ENCODE measurements at places on chromosomes 1 and 21.

DNA sequence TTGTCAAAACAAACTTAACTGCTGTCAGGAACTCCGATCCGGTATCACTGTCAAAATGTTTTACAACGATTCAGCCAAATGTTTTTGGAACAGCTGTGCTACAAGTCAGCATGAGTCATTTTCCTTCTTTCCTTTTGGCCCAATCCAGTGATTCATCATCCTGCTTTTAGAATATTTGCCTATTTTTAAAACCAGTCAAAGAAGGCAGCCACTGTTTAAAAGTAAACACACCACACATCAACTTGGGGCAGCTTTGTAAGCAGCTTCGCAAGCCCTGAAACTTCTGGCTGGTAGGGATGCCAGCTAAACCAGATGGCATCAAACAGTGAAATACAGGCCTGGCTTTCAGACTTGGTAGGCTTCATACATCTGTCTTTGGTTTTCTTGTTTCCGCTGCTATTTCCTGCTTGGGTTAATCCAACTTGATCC lies 14.9 kb downstream of the MAP3K7CL start:
- peak; percentile 87 for DNase-seq

- DNase-seq: no peak
These were observed 63.6 kb downstream of the DMAP1 start for GRCh38 chr1:44276901-44277300.

GRCh38 chr1:108154314-108154713 lies 45.8 kb downstream of the SLC25A24 start:
- no peak for DNase-seq

- DNase-seq: no peak
These were observed 13.7 kb upstream of the RGS16 start for GRCh38 chr1:182617734-182618351.

GRCh38 chr1:100391675-100392074 lies 39.4 kb downstream of the CDC14A start:
- DNase-seq: no peak

GRCh38 chr1:218945050-218945449 lies 228.6 kb upstream of the LYPLAL1 start:
- no peak for DNase-seq

- no peak for DNase-seq
These were observed 8.3 kb upstream of the MPZL1 start for GRCh38 chr1:167713330-167714081.

GRCh38 chr1:185250063-185250462 lies 67.0 kb downstream of the IVNS1ABP start:
- DNase-seq: no peak

GRCh38 chr1:116375887-116376728 lies 3.1 kb downstream of the ATP1A1 start:
- DNase-seq: no peak
